ENCODE measurements at places on chromosomes 7 and 10.

GRCh38 chr10:69068549-69068948, 19.4 kb upstream of the SRGN start:
- no peak for DNase-seq

- peak; percentile 32 for DNase-seq
These were observed 52.6 kb upstream of the CAPZA2 start for GRCh38 chr7:116809636-116810266.

DNA sequence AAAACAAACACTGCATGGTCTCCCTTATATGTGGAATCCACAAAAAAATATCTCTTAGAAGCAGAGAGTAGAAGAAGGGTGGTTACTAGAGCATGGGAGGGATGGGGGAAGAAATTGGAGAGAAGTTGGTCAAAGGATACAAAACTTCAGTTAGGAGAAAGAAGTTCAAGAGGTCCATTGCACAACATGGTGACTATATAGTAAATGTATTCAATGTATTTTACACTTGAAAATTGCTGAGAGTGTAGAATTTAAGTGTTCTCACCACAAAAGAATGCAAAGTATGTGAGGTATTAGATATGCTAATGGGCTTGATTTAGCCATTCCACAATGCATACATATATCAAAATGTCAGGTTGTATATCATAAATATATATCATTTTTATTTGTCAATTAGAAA, 232.0 kb upstream of the CELF2 start:
- DNase-seq = no peak

DNA sequence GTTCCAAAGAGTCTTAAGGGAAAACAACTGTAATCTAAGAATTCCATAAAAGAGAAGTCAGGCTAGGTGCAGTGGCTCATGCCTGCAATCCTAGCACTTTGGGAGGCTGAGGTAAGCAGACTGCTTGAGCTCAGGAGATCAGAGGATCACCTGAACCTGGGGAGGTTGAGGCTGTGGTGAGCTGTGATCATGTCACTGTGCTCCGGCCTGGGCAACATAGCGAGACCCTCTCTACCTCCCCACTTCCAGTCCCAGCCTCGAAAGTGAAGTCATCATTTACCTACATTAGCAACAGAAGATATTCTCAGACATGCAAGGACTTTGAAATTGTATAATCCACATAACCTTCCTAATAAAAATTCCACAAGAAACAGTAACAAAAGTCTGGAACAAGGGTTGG, 129.8 kb upstream of the DNAJB12 start:
- DNase-seq = no peak

- no peak for DNase-seq
These were observed 206.9 kb upstream of the MBL2 start for GRCh38 chr10:52979295-52979990.

DNA sequence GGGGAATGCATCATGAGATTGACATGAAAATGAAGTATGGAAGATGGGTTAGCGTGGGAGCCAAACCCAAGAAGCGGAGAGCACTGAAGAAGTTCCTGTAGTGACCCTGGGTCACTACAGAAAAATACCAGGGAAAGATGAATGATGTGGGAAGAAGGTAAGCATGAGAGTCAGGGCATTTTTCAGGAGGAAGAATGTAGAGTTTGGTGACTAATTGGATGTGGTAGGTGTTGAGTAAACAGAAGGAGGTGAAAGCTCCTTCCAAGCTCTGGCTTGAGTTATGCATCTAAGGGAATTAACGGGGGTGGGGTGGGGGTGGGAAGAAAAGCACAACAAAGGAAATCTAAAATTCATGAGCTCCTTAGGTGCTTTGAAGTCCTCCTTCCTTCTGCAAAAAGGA, 238.1 kb upstream of the AOAH start:
- no peak for DNase-seq

GRCh38 chr7:157466867-157467261, 130.1 kb downstream of the DNAJB6 start:
- DNase-seq = no peak

- no peak for DNase-seq
These were observed 71.2 kb downstream of the LRRTM3 start for GRCh38 chr10:66996996-66997395.

- DNase-seq = no peak
These were observed 241.6 kb downstream of the HPSE2 start for GRCh38 chr10:98994030-98994429.

DNA sequence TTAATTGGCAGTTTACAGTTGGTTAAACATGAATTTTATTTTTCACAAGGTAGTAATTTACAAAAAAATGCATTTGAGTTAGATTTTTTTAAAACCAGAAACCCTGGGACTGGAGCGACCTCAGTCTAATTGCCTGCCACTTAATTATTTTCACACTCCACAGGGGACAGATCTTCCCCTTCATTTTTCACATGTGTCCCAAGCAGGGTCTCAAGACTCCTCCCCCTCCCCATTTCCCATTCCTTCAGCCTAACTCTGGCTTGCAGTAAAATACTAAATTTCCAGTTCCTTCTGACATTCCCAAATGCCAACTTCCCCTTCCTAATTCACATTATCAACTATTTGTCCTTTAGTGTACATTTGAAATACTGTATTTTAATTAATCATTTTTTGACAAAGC, 948 bp downstream of the ZNF138 start:
- no peak for DNase-seq

- DNase-seq = no peak
These were observed 285.6 kb downstream of the ADK start for GRCh38 chr10:74436523-74437170.

GRCh38 chr7:33494474-33494873, 365.1 kb downstream of the BBS9 start:
- DNase-seq = no peak

DNA sequence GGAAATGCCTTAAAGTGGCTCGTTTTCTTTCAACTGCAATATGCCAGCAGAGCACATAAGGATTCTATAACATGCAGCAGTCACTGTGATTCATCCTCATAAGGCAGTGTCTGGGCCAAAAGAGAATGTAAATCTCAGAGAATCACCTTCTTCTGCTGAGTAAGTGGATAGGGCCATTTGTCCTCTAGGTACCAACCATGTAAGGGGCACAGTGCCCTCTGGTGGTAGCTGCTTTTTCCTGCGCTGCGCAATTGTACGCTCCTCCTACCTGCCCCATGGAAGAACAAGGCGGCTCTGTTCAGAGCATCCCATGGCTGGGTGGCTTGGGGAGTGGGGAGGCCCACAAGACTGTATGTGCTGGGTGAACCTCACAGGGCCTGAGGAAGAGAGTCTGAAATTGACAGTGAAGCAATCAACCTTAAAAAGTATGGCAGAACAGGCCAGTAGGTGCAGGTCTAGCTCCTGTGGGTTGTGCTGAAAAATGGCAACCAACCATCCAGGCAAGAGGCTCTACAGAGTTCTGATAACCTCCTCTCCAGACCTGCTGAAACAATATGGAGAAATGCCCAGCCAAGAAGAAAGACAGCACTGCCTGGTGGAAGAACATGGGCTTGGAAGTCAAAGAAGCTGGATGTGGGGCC, 78.6 kb upstream of the C10orf90 start:
- peak; percentile 58 for DNase-seq

GRCh38 chr7:128869138-128869943, 6.7 kb downstream of the ATP6V1F start:
- no peak for DNase-seq

DNA sequence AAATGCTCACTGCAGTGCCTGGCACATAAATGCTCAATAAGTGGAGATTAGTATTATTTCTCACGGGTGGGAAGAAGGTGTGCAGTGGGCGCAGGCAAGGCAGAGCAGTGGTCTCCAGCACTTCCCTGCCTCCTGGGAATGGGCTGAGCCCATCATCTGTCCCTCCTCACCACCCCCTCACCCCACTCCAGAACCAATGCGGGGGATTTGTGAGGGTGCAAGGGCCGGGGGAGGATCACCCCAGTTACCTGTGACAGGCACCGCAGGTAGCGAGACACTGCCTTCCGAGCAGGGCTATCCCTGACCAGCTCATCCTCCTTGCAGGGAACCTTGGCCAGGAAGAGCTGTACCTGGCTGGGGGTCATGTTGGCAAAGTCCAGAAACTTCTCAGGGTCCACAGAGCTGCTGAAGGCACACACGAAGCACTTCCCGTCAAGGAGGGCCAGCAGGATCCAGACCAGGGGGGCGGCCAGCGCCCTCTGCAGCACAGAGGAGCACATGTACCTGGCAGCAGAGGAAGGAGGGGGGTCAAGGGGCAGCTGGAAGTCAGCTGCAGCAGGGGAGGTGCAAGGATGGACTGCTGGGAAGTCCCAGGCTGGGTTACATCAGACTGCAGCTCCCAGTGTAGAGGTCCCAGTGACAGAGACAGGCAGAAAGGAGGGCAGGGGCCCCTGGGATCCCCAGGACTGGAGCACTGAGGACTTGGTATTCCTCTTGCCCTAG, 2.8 kb downstream of the CALHM3 start:
- no peak for DNase-seq

- DNase-seq = no peak
These were observed 197.0 kb downstream of the SNX13 start for GRCh38 chr7:17743316-17743715.

DNA sequence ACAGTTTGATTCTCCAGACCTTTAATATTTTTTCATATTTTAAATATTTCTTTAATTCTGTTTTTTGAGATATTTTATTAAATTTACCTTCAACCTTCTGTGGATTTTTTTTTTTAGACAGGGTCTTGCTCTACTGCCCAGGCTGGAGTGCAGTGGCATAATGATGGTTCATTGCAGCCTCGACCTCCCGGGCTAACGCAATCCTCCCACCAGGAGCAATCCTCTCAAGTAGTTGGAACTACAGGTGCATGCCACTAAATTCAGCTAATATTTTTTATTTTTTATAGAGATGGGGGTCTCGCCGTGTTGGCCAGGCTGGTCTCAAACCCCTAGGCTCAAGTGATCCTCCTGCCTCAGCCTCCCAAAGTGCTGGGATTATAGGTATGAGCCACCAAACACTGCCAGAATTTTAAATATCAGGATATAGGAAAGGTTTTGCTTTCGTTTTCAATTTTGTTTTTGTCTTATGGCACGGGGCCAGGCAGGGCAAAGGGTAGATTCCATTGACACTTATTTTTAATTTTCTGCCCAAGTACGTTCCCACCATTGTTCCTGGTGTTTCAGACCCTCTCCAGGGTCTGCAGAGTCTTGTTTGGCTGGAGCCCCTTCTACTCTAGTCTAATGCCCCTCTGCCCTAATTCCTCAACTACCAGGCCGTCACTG, 1.2 kb downstream of the TACC2 start:
- no peak for DNase-seq

DNA sequence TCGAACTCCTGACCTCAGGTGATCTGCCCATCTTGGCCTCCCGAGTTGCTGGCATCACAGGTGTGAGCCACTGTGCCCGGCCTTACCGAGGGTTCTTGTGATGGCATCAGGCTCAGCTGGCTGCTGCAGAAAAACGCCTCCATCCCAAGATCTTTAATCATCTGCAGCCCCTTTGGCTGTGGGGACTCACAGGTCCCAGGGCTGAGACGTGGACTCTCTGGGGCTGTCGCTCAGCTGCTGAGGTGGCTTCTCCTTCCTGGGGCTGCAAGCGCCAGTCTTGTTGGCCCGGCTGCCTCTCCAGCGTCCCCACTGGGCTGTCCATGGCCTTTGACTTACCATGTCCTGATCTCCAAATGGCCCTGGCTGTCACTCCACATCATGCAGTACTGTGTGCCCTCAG, 20.0 kb downstream of the AMZ1 start:
- no peak for DNase-seq

DNA sequence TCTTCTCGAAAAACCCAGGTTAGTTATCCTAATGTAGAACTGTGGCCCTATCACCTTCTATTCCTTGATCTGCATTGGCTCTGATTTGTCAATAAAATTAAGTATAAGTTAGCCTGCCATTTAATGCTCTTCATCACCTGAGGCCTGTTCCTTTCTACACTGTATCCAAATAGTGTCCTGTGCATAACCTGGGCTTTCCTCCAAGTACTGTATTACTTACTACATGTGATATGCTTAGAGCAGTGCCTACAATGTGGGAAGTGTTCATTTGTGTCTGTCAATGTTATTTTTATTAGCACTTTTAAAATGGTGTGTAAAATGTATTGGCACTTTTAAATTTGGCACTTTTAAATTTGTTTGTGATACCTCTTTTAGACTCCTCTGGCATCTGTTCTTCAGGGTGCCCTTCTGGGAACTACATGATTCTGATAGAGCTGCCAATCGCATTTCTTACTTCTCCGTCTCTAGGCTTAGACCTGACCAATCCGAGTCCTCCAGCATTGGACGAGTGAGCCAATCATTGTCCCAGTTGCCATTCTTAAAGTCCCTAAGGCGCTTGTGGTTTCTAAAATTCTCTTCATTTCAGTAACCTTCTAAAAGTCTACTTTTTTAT, 85.5 kb downstream of the GNAI1 start:
- DNase-seq = no peak

DNA sequence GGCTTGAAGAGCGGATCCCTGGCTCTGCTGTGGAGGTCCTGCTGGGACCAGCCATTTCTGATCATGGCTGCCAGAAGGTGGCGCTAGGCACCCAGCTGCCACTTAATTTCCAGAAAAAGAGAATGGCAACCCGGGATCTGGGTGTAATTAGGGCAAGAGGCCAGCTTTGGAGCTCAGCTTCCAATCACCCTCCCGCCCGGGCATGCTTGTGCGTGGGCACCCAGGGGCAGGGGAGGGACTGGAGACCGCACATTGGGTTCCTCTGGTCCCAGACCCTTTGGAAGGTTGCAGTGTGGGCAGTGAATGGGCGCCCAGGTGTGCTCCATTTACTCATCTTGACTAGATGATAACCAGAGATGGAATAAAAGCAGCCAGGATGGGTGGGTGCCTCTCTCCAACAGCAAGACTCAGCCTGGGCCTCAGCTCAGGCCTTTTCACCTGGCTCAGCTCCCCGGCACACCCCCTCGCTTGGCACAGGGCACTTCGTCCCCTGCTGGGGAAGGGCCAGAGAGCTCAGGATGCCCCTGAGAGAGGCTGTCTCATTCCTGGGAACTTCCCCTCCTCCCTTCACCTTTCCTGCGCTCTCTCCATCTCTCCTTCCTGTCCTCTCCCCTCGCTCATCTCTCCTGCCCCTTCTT, 14.7 kb downstream of the FAM241B start:
- DNase-seq = peak; percentile 20

- peak; percentile 18 for DNase-seq
These were observed 184.2 kb downstream of the FRMD4A start for GRCh38 chr10:14146501-14146900.

GRCh38 chr10:18505456-18506118, 145.8 kb downstream of the NSUN6 start:
- DNase-seq = no peak

- DNase-seq = peak; percentile 26
These were observed 715.4 kb upstream of the NRP1 start for GRCh38 chr10:34049887-34050286.

GRCh38 chr7:84686373-84686772, 491.8 kb upstream of the SEMA3A start:
- no peak for DNase-seq

Measured in AG04450 (cell line).